ENCODE measurements at places on chromosomes 7 and 10.
A peak's percentile ranks its signal among the peaks of the same experiment; 100 is the strongest.

DNA sequence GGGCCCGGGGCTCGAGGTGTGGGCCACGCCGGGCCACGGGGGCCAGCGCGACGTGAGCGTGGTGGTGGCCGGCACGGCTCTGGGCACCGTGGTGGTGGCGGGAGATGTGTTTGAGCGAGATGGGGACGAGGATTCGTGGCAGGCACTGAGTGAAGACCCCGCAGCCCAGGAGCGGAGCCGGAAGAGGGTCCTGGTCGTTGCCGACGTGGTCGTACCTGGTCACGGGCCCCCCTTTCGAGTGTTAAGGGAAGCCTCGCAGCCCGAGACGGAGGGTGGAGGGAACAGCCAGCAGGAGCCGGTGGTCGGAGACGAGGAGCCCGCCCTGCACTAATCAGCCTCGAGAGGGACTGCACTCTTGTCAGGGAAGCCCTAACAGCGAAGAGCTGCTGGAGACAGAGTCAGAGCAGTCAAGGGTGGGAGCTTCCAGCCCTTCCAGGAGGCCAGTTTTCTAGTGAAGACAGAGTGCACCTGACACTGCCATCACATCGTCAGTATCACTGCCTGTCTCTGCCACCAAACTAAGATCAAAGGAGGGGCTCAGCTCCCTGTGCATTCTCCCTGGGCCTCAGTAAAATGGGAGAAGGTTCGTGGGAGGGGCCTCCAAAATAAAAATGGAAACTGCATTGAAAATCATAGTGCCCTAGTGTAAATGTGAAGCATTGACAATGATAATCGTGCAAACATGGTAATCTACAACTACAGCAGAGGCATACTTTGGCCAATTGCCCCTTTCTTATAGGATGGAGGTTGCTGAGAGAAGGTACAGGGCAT is 1.3 kb downstream of the MBLAC1 start:
- DNase-seq, result peak; percentile 20

GRCh38 chr10:61987537-61987936 is 86.0 kb downstream of the ARID5B start:
- peak; percentile 19 for DNase-seq

- DNase-seq, result peak; percentile 67
Measured at GRCh38 chr10:49177391-49178355, 10.5 kb downstream of the TMEM273 start.

DNA sequence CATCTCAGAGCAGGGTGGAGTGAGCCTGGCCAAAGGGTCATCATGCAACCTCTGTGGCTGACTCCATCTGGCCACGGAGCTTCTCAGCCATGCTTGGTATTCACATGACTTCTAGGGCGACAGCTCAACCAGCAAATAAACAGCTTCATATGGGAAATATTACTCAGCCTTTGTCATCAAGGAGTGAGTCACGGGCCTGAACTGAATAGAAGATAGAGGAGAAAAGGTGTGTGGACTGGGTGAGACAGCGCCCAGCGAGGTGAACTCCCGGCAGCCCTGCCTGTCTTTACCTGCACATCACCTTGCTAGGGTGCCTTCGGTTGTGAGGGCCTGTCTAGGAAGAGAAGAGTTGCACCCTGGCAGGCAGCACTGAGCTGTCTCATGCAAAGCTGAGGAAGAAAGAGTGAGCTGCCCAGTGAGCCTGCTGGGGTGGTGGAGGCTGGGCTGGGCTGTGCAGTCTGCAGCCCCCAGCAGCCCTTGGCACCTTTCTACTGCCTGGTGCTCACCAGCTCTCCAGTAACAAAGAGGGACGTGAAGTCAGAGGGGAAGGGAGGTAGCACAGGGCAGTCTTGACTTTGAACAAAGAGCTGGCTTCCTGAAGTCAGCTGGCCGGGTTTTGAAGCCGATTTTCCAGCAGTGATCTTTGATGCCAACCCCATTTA is 114.2 kb downstream of the EGFR start:
- DNase-seq, result no peak

DNA sequence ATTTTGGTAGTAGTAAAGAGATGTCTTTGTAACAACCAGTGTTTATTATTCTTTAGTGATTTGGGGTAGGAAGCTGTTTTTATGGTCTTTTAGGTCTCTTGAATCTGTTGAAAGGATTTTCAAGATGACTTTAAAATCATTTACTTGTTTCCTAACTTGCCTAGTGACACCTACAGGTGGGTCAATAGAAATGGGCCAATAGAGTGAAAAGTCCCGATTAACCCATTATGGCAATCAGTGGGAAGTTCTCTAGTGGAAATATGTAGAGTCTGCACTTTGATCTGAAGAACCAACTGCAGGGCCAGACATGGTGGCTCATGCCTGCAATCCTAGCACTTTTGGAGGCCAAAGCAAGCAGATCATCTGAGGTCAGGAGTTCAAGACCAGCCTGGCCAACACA is 374.7 kb upstream of the BMPER start:
- no peak for DNase-seq

DNA sequence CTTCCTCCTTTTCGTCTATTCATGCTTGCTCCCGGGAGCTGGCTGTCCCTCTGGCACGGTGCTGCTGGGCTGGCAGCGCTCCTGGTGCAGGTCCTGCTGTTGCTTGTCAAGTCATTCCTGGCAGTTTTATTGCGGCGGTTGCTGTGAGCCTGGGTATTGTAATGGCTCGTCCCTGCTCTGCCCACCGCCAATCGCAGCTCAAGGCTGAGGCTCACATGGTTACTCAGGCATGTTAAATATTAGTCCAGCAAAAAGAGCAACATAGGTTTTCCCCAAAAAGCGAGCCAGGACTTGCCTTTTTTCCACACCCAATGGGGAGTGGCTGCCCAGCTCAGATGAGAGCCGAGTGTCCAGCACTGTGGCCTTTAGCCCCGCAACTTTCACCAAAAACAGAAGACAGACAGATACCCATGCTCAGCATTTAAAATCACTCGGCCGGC is 492.9 kb upstream of the FOXK1 start:
- DNase-seq, result no peak

DNA sequence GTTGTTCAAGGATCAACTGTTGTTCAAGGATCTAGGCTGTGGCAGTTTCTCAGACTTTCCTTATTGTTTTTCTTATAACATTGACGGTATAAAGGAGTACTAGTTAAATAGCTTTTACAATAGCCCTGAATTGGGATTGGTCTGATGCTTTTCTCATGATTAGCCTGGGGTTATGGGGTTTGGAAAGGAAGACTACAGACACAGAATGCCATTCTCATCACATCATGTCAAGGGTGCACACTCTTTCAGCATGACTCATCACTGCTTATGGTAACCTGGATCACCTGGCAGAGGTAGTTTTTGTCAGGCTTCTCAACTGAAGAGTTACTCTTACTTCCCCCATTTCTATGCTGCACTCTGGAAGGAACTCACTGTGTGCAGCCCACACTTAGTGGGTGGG is 194.2 kb upstream of the NPSR1 start:
- DNase-seq, result no peak

DNA sequence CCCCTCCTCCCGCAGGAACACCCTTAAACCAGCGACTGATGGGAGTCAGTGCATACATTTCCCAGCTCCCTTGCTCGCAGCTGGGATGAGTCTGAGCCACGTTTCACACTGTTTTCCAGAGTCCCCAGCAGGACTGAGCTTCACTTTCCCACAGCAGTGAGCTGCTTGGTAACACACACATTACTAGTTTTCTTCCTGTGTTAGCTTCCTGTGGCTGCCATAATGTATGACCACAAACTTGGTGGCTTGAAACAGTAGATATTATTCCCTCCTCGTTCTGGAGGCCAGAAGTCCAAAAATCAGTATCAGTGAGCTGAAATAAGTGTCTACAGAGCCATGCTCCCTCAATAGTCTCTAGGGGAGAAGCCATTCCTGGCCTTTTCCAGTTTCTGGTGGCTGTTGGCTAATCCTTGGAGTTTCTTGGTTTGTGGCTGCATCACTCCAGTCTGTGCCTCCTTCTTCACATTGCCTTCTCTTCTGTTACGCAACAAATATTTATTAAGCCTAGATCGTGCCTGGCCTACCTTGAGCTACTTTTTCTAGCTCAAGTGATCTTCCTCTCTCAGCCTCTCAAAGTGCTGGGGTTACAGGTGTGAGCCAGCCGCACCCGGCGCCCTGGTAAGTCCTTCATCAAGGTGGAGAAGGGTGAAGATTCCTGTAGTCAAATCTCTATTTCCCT is 26.2 kb upstream of the CARD11 start:
- peak; percentile 25 for DNase-seq

DNA sequence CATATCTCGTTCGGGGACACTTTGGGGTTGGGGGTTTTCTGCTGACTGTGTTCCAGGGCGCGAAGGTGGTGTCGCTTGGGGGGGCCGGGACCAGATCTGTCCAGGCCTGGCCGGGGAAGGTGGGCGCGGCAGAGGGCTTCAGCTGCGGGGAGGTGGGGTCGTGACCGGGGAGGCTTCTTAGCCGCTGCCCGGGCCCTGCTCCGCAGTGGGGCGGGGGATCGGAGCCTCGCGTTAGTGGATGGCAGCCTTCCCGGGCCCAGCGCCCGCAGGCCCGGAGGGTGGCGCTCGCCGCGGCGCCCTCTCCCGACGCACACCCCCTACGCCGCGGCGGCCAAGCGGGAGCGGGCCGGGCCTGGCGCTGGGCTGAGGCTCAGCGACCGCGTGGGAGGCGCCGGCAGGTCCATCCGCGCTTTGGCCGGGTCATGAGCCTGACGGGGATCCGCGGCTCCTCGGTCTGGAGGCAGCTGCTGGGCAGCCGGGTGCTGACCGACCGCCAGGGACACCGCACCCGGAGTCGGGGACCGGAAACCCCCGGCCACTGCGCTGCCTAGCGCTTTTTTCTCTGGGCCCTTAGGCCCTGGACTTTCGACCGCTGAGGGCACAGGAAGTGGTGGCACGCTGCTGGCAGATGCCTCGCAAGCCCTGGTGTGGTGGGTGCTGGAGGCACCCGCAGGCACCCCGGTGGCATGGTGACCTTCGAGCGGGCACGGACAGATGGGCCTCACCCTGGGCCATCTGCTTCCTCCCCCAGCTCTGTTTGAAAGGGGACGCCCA is 1.2 kb downstream of the AGAP3 start:
- DNase-seq, result peak; percentile 34

DNA sequence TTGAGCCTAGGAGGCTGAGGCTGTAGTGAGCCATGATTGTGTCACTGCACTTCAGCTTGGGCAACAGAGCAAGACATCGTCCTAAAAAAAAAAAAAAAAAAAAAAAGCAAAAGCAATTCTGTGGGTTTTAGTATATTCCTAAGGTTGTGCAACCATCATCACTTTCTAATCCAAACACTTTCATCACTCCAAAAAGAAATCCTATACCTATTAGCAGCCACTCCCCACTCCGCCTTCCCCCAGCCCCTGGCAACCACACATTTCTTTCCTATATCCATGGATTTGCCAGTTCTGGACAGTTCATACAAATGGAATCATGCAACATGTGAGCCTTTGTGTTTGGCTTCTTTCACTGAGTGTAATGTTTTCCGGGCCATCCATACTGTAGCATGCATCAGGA is 20.4 kb downstream of the ZAN start:
- no peak for DNase-seq

GRCh38 chr7:88216276-88216675 is 3.6 kb downstream of the SRI start:
- DNase-seq, result no peak

GRCh38 chr7:132205509-132205908 is 370.8 kb downstream of the PLXNA4 start:
- no peak for DNase-seq

DNA sequence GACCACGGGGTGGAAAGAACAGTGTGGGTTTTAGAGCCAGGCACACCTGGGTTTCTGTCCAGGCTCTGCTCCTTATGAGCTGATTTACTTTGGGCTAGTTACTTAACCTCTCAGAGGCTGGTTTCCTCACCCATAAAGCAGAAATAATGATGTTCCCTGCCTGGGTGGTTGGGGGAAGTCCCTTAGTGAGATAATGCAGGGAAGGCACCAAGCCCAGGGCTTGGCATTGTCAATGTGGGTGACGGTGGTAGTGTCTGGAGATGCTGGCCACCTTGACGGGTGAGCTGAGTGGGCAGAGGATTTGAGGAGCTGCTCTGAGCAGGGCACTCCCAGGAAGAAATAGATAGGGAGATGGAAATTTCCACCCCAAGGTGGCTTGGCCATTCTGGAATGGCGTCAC is 65.2 kb downstream of the SH2D4B start:
- no peak for DNase-seq

GRCh38 chr7:95608359-95609173 is 12.2 kb upstream of the PDK4 start:
- DNase-seq, result no peak

- DNase-seq, result no peak
Measured at GRCh38 chr7:96330193-96330592, 8.3 kb upstream of the SLC25A13 start.
